ENCODE measurements at places on chromosomes 13 and 19.
A peak's percentile ranks its signal among the peaks of the same experiment; 100 is the strongest.

DNA sequence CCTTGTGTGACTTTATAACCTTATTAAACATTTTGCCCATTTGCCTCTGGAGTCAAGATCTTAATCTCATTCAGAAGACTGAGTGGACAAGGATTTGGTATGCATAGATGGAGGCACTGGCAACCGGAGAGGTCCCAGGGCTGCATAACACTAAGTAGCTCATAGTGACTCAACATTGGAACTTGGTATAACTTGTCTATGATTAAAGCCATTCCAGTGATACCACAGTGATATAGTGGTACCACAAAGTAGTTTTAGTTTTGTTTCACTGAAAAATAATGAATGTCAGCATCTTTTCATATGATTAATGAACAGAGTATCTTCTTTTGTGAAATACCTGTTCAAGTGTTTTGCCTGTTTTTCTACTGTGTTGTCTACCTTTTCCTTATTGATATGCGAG, 26.4 kb downstream of the CDK8 start:
- no peak for DNase-seq

GRCh38 chr13:80572923-80573316, 232.0 kb upstream of the SPRY2 start:
- DNase-seq, result no peak

DNA sequence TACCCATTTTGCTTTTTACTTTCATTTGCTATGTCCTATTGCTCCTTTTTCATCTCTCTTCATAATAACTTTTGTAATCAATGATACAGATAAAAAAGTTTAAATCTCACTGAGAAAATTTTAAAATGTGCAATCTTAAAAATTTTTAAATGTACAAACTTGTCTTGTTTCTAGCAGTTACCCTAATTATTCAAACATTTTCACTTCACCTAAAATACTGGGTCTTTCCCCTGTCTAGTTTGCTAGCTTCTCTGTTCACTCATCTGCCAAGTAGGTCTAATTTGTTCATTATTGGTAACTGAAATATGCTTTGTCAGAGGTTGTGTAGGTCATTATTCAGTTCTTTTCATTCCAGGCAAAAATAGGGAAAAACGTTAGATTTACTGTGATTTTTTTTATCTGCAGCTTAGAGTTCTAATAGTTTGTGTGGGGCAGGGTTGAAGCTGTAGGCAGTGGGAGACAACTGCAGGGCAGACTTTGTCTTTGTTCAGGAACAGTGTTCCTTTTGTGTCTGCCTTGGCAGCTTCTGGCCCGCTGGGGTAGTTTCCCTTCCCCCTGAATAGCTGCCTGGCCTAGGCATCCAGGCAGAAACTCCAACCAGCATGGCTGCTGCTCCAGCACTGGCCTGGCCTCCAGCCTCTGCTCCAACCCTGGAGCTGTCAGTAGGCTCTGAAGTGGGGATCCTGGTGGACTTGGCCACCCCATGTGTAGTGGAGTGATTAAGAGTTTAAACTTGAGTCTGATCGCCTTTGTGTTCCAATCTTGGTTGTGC, 48.5 kb downstream of the WDFY2 start:
- DNase-seq, result no peak

- no peak for DNase-seq
Observed at GRCh38 chr13:22017226-22017625, 346.4 kb downstream of the FGF9 start.

- no peak for DNase-seq
Observed at GRCh38 chr13:113049521-113049941, 56.1 kb upstream of the F7 start.

DNA sequence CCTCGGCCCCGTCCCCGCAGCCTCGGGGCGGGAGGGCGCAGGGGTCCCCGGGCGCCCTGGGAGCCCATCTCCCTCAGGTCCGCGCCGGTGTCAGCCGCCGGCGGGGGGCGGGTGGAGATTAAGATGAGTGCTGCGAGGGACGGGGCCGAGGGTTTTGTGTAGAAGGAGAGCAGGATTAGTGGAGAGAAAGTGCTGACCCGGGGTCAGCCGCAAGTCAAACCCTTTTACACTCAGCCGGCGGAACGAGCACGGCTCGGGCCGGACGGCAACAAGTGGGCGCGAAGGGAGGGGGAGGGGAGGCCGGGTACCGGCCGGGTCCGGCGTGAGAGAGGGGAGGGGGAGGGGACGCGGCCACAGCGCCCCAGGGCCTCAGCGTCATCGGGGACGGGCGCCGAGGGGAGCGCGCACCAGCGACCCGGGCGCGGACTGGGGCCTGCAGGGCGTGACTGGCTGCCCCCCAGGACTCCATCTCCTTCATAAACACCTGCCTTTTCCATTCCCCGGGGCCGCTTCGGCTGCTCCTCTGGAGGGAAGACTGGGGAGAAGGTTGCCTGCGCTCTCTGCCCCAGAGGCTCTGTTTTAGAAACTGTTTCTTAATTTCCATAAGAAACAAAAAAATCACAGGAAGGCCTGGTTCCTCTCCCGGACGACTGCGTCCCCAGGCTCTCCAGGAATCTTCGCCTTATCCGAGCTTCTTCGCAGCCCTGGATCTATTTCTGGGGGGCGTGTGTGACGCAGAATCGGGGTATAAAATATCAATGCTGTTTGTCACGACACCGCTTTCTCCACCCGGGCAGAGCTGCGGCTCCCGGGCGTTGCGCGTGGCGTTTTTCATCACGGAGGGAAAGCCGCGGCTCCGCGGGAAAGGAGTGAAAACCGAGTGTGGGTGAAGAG, 6.5 kb downstream of the SOX1 start:
- DNase-seq, result peak; percentile 90

All from NCI-H1105 (cell line).